ENCODE measurements at places on chromosomes 7 and 10.
A peak's percentile ranks its signal among the peaks of the same experiment; 100 is the strongest.

DNA sequence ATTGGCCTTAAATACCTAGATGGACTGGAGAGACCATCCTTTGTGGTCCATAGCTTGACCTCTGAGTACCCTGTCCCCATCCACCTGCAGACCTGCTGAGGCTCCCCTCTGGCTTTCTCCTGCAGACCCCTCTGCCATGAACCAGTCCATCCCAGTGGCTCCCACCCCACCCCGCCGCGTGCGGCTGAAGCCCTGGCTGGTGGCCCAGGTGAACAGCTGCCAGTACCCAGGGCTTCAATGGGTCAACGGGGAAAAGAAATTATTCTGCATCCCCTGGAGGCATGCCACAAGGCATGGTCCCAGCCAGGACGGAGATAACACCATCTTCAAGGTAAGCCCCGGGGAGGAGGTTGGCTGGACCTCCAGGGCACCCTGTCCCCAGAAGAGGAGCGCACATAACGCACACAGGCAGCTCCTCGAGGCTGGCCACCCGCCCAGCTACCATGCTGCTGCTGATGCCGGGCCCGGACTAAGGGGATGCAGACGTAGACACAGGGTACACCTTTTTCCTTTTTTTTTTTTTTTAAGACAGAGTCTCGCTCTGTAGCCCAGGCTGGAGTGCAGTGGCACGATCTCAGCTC is 4.3 kb downstream of the IRF5 start:
- no peak for DNase-seq

- DNase-seq: no peak
Measured at GRCh38 chr7:137890449-137890921, 43.7 kb upstream of the DGKI start.

DNA sequence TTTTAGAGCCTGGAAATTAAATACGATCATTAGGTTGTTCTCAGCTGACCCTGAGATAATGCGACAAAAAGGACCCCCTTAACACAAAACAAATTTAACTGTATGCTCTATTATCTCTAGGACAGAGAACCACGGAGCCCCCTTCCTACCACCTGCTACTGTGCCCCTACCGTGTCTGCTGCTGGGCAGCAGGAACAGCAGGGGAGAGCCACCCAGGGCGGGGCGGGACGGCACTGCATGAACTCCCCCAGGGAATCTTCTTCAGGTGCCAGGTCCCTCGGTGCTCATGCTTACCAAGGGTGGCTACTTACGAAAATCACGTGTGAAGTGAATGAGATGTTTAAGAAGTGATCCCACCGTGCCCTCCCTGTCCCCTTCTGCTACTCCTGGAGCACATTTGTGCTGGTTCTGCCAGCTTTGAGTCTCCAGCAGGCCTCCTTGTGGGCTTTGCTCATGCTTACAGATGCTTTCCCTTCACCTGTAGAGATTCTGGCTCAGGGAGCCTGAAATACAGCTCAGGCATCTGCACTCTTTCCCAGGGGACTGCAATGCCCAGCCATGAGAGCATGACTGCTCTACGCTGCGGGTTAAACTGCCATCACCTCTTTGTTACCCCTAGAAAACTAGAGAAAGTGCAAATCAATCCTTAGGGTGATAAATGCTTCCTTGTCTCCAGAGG is 59.9 kb downstream of the MRPL32 start:
- no peak for DNase-seq

GRCh38 chr10:15360566-15360965 is 10.5 kb downstream of the FAM171A1 start:
- DNase-seq: no peak

- peak; percentile 58 for DNase-seq
Measured at GRCh38 chr10:104337521-104337984, 712 bp downstream of the ITPRIP start.

DNA sequence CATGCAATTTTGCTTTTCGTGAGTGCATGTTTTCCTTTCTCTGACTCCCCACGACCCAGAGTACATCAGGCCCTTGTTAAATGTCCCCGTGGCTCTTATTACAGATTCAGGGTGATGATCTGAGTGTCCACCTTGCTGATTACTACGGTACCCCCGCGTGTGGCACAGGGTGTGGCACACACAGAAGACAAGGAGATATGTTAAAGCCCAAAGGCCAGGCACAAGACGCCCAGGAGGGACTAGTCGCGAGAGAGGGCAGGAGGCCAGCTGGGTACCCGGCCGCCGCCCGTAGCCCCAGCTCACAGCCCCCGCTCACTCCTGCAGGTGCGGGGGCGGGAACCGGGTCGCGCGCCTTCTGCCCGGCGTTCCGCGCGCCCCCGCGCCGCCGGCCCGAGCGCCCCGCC is 281 bp upstream of the EXOC6 start:
- DNase-seq: no peak

All from MM.1S (cell line).